NCI-H187 (cell line): ENCODE measurements at places on chromosomes 12 and 14.

DNA sequence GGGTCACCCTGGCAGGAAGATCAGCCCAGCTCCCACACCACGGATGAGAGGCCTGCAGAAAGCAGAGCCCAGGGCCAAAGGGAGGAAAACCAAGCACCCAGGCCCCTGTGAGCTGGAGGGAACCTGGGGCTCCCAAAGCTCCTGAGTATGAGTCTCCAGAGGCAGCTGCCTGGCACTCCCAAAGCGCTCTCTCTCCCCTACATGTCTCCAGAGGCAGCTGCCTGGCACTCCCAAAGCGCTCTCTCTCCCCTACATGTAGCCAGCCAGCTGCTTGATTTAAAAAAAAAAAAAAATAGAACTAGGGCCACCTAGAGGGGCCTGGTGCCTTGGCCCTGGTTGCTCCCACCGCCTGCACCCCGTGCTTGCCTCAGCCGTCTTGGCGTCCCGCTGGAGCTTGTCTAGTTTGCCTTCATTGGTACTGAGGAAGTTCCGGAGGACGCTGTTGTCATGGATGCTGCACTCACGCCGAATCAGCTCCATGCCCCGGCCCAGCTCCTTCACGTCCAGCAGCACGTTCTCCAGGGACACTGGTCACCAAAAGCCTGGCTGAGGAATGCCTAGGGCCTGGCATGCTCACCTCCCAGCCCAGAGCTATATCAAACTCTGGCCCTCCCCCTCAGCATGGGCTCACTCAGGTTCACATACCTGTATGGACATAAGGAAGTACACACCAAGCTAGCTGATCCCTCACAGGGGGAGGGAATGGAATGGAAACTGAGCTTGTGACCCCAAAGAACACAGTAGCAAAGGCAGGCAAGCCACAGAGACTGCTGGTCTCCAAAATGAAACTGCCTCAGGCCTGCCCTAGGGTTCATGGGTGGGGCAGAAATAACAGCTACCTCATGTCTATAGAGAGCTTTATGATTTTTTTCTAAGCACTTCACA lies 24.7 kb downstream of the PRPF40B start:
- DNase-seq, result no peak

DNA sequence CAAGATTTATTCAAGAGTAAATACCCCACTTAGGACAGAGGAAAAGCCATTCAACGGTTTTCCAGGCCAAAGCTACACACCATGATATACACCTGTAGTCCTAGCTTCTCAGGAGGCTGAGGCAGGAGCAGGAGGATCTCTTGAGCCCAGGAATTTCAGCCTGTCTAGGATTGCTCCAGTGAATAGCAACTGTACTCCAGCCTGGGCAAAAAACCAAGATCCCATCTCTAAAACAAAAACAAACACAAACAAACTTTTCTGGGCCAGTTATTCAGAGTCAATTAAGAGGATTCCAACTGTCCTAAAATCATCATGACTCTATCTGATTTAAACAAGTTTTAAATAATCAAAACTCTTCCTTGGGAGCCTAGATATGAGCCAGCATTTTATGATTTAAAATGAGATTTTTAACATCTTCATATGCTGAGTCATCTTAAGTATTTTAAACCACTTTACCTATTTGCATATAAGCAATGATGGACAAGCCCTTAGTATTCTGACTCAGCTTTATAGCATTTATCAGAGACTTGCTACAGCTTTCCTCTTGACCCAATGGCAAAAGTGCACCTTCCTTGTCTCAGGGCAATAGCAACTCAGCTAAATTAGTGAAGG lies 77.1 kb downstream of the KCNMB4 start:
- no peak for DNase-seq

- DNase-seq, result no peak
Observed at GRCh38 chr12:52792185-52793029, 3.5 kb downstream of the KRT3 start.

DNA sequence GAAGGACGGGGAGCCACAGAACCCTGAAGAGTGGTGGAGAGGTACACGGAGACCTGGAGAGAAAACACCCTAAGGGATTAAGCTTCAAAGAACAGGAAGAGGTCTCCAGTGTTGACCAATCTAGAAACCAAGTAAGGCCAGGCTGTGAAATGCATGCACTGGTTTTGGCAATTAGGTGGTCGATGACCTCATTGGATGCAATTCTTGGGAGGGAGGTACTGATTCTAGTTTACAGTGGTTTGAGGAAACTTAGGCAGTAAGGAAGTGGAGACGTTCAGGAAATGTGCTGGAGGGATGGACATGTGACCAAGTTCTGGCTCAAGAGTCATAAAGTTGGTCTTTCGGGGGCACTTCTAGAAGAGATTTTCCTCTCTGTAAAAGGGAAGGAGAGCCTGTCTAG lies 91.3 kb upstream of the CEP83 start:
- DNase-seq, result no peak

DNA sequence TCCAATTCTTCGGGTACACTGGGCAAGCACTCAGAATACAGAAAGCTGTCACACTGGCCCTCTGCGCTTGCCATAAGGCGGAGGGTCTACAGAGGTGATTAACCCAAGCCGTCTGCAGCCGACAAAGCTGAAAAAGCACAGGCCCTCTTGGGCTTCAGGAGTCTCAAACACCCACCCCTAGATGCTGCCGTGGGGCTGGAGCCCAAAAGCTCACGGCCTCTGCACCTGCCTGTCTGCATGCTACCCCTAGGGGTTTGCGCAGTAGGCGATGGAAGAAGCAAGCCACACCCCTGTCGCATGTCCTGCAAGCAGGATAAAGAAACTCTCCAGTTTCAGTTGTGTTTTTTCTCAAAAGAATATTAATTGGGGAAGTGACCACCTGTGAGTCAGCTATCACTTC lies 118.8 kb upstream of the PLEKHA5 start:
- DNase-seq, result no peak

- no peak for DNase-seq
Observed at GRCh38 chr14:105168093-105168420, 519 bp downstream of the JAG2 start.

- DNase-seq, result no peak
Observed at GRCh38 chr12:48965298-48965838, 6.2 kb downstream of the WNT10B start.

DNA sequence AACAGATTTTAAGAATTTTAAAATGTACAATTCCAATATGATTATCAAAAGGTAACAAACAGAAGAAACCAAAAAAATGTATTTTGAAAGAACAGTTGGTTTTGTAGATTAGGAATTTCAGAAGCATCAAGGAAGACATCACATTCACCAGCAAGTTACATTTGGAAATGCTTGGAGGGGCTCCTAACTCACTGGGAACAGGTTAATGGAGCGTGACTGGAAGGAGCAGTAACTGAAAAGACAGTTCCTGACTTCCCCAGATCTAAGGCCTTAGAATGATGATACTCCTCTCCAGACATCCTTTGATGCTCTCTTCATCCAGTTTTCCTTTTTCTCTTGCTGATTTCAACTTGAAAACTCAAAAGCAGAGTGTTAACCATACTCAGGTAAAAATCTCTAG lies 220.0 kb upstream of the EGLN3 start:
- no peak for DNase-seq

DNA sequence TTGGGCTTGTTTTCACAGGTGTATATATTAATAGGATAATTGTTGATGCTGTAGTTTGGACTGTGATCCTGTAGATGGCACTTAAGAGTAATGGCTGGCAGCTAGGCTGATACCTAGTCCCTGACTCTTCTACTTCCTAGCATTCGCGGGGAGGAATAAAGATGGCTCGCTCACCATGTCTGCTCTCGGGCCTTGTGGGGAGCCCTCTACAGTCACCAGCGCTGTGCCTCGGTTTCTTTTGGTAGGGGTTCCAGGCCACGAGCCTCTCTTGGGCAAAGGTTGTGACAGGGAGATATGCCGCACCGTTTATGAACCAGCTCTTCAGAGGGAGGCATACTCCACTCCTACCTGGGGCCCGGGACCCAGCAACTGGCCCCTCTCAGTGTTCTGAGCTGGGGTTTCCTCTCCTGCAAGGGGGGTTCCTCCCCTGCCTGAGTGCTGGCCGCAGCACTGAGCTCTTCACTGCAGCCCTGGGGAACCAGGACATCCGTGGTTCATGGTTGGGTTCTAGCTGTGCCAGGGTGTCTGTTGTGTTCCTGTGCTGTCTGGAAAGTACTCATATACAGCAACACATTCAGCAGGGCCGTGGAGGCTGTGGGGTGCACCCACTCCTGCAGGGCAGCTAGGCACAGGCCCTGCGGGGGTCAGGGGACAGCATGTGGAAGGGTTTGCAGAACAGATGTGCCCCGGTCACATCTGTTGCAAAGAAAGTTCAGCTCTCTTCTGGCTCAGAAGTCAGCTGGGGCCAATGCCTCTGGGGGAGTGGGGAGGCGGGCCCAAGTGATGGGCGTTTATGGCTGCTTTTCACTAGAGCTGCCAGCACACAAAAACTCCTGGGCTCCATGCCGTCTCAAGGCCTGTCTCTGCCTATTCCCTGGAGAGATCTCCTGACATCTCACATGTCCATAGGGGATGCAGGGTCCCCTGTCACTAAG lies 147.9 kb downstream of the PPFIA2 start:
- peak; percentile 3 for DNase-seq

- no peak for DNase-seq
Observed at GRCh38 chr14:66072190-66073084, 413.7 kb upstream of the CCDC196 start.

GRCh38 chr12:66746489-66747201 lies 67.8 kb upstream of the GRIP1 start:
- no peak for DNase-seq

GRCh38 chr14:24430682-24431568 lies 1.2 kb downstream of the KHNYN start:
- DNase-seq, result no peak

DNA sequence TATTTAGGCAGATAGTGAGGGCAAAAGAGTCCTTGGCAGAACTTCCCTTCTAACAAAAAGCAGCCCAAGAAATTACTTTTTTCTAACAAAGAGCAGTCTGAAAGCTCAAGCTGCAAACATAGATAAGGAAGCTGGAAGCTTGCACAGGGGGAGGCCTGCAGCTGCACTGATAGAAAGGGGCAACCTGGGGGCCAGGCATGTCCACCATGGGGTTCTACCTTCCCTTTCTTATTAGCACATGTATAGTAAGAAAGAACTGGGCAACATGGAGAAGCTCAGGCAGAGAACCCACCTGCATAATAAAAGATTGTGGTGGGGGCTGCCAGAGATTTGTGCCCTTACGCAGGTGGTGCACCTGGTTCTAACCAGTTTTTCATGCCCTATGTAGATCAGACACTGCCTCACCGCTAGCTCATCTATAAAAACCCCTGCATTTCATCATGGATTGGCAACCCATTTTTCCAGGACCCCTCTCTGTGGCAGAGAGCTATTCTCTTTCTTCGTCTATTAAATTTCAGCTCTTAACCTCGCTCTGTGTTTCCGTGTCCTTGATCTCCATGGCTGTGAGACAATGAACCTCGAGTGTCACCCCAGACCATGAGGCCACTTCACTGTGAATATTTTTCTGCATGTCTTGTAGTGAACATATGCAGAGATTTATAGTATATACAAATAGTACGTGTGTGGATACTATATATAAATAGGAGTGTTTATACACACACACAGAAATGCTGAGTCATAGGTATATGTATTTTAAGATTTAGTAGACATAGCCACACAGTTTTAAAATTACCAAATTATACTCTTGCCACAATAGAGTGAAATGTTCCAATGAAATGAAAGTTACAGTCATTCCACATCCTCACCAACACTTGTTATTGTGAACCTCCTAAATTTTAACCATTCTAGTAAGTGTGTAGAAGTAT lies 53.0 kb downstream of the PEX5 start:
- DNase-seq, result no peak

DNA sequence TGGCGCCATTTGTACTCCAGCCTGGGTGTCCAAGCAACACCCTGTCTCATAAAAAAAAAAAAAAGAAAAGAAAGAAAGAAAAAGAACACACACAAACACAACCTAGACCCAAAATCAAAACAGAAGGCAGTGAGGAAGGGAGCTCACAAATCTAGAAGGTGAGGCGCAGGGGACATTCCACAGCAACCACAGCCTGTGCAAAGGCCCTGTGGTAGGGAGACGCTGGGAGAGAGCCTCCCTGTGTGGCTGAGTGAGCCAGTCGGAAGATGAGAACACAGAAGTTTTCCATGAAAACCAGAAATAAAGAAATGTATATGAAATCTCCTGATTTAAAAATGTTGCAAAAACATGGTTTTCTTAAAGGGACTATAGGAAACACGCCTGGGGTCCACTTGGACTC lies 44.6 kb downstream of the SCARB1 start:
- no peak for DNase-seq

GRCh38 chr12:57604454-57604991 lies at the start of gene DTX3:
Gene DTX3, plus strand, starts transcription at chr12:57604824. Its CDS starts 1,694 bp downstream, at chr12:57606518.
- DNase-seq, result peak; percentile 30

DNA sequence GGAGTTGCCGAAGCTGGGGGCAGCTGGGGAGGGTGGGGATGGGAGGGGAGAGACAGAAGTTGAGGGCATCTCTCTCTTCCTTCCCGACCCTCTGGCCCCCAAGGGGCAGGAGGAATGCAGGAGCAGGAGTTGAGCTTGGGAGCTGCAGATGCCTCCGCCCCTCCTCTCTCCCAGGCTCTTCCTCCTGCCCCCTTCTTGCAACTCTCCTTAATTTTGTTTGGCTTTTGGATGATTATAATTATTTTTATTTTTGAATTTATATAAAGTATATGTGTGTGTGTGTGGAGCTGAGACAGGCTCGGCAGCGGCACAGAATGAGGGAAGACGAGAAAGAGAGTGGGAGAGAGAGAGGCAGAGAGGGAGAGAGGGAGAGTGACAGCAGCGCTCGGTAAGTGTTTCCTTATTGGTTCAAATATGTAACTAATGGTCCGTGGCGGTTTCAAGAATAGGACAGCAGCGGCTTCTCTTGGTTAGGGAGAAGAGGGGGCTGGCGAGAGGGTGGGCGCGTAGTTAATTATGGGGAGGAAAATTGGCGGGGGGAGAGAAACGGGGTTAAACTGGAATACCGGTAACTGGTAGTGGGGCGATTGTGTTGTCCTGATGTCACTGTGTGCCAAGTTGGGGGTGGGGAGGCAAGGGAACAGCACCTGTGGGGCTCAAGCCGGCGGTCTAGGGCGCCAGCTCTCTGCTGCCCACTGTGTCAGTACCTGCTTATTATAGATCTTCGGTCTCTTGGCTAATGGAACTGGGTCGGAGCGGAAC lies 8.4 kb downstream of the HOXC8 start:
- DNase-seq, result peak; percentile 98

GRCh38 chr12:66740732-66741131 lies 61.9 kb upstream of the GRIP1 start:
- no peak for DNase-seq

GRCh38 chr12:40263616-40264409 lies 39.0 kb downstream of the LRRK2 start:
- DNase-seq, result no peak

GRCh38 chr12:45559537-45559936 lies 170.0 kb upstream of the ARID2 start:
- no peak for DNase-seq

- DNase-seq, result no peak
Observed at GRCh38 chr14:49769171-49769570, 1.2 kb downstream of the KLHDC2 start.

- no peak for DNase-seq
Observed at GRCh38 chr14:22837114-22837749, 847 bp downstream of the MMP14 start.

- peak; percentile 75 for DNase-seq
Observed at GRCh38 chr12:6375269-6376078, at the start of gene SCNN1A. Gene SCNN1A, minus strand, starts transcription at chr12:6375563. Its CDS starts 780 bp downstream, at chr12:6374783.

- no peak for DNase-seq
Observed at GRCh38 chr12:11510671-11511070, 115.3 kb upstream of the PRB2 start.
